CD8-positive, alpha-beta T cell (primary cell): ENCODE measurements at places on chromosomes 2 and 18.

GRCh38 chr18:463403-463802 is 37.1 kb downstream of the COLEC12 start:
- no peak for DNase-seq

- DNase-seq: no peak
Measured at GRCh38 chr2:104704496-104705245, 149.2 kb upstream of the POU3F3 start.

GRCh38 chr2:1079873-1080799 is 129.5 kb downstream of the SNTG2 start:
- DNase-seq: no peak

GRCh38 chr2:18047896-18048657 is 169.6 kb downstream of the KCNS3 start:
- no peak for DNase-seq

DNA sequence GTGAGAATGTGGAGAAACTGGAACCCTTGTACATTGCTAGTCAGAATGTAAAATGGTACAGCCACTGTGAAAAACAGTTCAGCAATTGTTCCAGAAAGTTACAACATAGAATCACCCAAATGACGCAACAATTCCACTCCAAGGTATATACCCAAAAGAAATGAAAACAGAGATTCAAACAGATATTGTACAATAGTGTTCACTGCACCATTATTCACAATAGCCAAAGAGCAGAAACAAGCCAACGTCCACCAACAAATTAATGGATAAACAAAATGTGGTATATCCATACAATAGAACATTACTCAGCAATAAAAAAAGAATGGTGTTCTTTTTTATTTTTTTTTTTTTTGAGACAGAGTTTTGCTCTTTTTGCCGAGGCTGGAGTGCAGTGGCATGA is 10.9 kb downstream of the CLASP1 start:
- DNase-seq: no peak

GRCh38 chr2:195695002-195695631 is 38.1 kb downstream of the SLC39A10 start:
- no peak for DNase-seq

- no peak for DNase-seq
Measured at GRCh38 chr2:34070196-34070595, 471.1 kb upstream of the FAM98A start.

DNA sequence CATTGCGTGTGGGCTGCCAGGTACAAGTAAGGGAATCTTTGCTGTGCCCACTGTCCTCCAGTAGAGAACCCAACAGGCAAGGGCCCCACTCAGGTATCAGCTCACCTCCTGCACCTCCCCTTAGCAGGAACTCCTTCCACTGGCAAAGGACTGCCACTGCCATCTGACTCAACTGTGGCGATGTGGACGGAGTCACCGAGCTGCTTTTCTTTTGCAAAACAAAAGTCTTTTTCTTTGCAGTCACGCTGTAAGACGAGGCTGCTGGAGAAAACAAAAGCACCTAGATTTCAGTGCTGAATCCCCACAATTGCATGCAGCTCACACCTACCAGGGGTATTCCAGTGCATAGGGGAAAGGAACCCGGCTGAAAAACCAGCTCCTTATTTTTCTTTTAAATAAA is 7.9 kb downstream of the MTERF4 start:
- no peak for DNase-seq
